T follicular helper cell (primary cell): ENCODE measurements at places on chromosomes 16 and 17.

- DNase-seq: no peak
Measured at GRCh38 chr17:82064433-82065192, 991 bp downstream of the DUS1L start.

DNA sequence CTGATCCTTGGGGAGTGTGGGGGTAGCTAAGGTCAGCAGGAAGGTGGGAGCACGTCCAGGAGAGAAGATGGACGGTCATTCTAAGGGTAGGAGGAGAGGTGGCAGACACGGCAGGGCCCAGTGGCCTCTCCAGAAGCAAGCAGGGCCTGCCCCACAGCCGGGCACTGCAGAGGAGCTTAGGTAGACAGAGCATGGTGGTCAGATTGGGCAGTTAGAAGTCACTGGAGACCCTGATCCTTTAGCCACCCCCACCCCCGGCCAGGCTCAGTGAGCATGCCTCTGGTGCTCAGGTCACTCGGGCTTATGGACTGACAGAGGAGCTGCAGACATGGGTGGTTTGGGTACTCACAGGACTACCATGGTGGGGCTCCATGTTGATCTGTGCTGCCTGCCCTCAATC is 26.3 kb downstream of the NLRP1 start:
- DNase-seq: no peak

DNA sequence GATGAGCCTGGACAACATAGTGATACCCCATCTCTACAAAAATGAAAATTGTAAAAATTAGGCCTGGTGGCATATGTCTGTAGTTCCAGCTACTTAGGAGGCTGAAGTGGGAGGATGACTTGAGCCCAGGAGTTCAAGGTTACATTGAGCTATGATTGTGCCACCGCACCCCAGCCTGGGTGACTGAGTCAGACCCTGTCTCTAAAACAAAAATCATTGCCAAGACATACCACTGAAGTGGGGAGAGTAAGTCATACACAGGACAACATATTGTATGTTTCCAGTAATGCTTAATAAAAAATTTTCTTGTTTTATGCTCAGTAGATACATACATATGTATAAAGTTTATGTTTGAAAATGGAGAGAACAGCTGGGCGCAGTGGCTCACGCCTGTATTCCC is 39.2 kb downstream of the NDE1 start:
- no peak for DNase-seq

DNA sequence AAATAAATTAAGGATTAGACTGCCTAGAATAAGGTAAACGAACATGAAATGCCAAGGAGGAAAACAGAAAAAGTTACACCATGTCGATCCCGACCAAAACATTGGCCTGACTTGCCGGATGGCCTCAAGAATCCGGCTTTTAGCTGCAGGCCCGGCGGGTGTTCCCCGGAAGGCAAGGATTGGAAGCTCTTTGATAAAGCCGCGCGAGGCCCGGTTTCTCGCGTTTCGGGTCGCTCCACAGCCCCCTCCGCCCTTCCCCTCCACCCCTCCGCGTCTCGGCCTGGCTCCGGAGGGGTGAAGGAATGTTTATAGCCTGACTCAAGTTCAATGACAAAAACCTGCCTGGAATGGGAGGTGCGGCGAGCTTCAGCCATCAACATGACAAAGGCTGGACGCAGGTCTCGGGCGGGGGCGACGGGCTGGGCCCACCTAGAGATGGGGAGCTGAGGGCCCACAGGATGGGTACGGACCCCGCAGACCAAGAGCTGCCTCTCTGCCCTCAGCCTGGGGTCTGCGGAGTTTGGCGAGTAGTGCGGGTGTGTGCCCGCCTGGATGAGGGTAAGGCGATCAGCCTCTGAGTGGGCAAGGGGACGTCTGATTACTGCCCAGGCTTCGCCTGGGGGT is 2.6 kb downstream of the PRAC1 start:
- DNase-seq: no peak

- DNase-seq: no peak
Measured at GRCh38 chr16:8858994-8859912, 9.6 kb downstream of the CARHSP1 start.

- no peak for DNase-seq
Measured at GRCh38 chr17:62675260-62675659, 47.8 kb downstream of the MRC2 start.
